IPS-NIHi11 (cell line): ENCODE measurements at places on chromosomes 6 and 20.

DNA sequence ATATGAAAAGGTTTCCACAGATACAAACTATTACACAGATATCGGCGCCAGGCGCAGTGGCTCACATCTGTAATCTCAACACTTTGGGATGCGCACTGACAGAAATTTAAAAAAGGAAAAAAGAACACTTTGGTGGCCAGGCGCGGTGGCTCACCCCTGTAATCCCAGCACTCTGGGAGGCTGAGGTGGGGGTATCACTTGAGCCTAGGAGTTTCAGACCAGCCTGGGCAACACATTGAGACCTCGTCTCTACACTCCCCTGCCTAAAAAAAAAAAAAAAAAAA lies 41.6 kb downstream of the NUDT3 start:
- no peak for DNase-seq

DNA sequence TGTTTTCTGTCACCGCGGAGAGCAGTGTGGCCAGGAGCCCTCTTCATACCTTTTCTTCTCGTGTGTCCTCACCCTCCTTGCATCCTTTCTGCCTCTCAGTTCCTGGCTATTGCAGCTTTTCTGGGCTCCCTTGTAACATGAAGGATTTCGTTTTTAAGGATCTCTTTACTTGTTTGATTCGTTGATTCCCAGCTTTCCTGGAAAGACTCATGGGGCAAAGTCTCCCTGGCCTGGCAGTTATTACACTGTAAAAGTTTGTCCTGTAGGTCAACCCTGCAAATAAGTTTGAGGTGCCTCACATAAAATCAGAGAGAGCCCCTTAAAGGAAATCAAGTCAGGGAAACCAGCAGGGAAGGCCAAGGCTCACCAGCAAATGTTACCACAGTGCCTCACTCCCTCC lies 70.1 kb downstream of the ISM1 start:
- DNase-seq: no peak

GRCh38 chr20:42923348-42923918 lies 266.3 kb downstream of the PTPRT start:
- DNase-seq: no peak

- no peak for DNase-seq
Observed at GRCh38 chr6:169316651-169317050, 63.0 kb upstream of the THBS2 start.

DNA sequence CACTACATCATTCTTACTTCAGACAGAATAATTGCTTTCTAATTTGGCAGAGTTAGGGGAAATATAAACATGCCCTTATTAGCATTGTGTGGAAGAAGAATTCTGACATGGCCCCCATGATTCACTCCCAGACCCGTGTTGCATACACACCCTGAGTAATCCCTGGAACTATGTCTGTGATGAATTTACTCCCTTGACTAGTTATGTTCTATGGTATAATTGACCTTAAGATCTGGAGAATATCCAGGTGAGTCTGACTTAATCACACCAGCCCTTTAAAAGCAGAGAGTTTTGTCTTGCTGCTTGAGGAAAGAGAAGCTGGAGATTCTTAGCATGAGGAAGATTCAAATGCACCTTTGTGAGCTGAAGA lies 262.9 kb downstream of the SOX4 start:
- DNase-seq: no peak

- DNase-seq: no peak
Observed at GRCh38 chr6:109104512-109104911, 9.2 kb downstream of the CEP57L1 start.

GRCh38 chr20:14583413-14583812 lies 246.0 kb upstream of the FLRT3 start:
- DNase-seq: no peak

DNA sequence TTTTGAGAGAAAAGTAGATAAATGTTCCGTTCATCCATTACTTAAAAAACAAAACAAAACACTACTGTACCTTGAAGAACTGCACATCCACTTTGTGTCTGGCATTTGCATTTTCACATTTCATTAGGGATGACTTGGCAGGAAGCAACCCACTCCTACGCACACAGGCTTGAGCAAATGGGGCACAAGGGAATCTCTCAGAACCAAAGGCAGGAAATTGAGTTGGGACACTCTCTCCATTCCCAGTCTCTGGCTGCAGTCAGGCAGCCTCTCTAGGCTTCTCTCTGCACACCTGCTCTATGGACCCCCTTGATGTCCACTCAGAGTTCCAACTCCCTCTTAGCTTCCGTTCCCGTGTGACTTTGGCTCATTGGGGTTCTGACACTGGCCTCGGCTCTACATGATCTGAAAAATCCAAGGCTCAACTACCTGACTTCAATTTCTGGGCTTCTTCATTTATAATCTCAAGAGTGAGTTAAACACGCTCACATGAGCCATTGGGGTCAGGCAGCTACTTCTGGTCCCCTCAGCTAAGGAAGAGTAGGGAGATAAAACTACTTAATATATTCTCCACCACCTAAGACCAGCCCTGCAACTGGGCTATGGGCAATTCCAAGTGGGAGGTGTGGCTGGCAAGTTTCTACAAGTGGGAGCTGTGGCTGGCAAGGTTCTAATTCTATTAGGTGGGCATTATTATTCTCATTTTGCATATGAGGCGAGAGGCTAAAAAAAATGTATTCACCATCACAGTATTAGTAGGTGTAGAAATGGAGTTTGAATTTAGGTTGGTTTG lies 251.9 kb downstream of the SOD2 start:
- DNase-seq: no peak

- no peak for DNase-seq
Observed at GRCh38 chr6:109323241-109323640, 59.0 kb downstream of the CD164 start.

- DNase-seq: no peak
Observed at GRCh38 chr20:57898332-57898731, 188.5 kb upstream of the PMEPA1 start.

DNA sequence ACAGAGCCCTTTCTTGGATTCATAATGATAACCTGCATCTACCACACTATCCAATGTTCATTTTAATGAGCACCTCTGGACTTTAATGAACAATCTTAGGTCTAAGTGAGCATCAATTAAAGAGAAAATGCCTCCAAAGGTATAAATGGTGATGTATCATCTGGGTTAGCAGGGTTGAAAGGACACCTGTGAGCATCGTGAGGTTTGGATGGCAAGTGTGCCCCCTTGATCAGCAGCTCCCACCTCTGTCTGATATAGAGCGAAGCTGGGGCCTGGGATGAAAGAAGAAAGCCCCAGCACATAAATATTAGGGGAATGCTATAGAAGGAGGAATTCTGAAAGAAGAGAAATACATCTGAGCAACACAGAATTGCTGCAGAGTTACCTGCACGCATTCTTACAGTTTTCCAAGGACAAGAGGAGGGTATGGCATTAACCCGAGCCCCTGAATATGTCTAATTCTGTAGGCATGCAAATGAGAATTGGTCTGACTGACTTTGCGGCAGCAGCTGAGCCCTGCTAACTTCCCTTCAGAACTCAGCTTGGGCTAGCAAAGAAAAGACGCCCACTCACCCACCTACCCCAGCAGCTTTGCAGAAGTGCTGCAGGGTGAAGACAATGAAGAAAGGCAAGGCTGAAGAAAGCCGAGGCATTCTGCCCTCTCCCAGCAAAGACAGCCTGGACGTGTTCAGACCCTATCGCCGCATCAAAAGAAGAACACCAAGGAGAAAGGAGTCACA lies 136.2 kb downstream of the GMPR start:
- peak; percentile 25 for DNase-seq

GRCh38 chr6:41524634-41525011 lies 21.6 kb upstream of the FOXP4 start:
- no peak for DNase-seq

GRCh38 chr20:2752567-2753460 lies 47.6 kb downstream of the CPXM1 start:
- peak; percentile 86 for DNase-seq

- DNase-seq: peak; percentile 28
Observed at GRCh38 chr6:27178860-27179259, 68.6 kb upstream of the PRSS16 start.

GRCh38 chr6:39893286-39893685 lies 41.0 kb downstream of the MOCS1 start:
- DNase-seq: no peak

GRCh38 chr20:58001381-58001780 lies 227.1 kb downstream of the ANKRD60 start:
- DNase-seq: no peak

DNA sequence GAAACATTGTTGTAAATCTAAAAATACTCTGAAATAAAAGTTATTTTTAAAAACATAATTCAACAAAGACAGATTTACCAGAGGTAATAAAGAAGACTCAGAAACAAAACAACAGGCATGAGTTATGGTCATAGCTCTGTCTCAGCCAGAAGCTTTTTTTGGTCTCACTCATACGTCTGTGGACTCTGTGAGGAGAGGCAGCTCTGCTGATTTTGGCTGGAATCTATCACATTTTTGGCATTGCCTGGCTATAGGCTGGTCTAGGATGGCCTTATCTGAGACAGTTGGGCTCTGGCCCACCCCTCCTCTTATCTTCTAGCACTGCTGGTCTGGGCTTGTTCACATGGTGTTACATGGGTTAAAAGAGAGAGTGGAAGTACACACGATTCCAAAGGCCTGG lies 514.0 kb upstream of the BTBD3 start:
- no peak for DNase-seq

GRCh38 chr6:145756170-145756662 lies 20.9 kb upstream of the EPM2A start:
- DNase-seq: no peak

GRCh38 chr6:117194978-117195377 lies 70.4 kb upstream of the VGLL2 start:
- DNase-seq: no peak

DNA sequence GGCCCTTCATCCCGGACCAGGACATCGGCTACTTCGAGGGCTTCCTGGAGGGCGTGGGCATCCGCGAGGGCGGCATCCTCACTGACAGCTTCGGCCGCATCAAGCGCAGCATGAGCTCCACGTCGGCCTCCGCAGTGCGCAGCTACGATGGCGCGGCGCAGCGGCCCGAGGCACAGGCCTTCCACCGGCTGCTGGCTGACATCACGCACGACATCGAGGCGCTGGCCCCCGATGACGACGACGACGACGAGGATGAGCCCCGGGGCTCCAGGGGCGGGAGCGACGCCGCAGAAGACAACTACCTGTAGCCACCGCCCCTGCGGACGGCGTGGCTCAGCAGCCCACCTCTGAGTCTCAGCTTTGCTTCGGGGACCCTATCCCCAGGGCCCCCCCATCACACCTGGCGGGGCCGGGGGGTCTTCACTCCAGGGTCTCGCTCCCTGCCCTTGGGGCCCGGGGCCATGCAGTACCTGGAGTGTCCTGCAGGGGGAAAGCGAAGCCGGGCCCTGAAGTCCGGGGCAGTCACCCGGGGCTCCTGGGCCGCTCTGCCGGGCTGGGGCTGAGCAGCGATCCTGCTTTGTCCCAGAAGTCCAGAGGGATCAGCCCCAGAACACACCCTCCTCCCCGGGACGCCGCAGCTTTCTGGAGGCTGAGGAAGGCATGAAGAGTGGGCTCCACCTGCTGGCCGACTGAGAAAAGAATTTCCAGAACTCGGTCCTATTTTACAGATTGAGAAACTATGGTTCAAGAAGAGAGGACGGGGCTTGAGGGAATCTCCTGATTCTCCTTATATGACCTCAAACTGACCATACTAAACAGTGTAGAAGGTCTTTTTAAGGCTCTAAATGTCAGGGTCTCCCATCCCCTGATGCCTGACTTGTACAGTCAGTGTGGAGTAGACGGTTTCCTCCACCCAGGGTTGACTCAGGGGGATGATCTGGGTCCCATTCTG lies 20.8 kb upstream of the HCK start:
- DNase-seq: peak; percentile 97

DNA sequence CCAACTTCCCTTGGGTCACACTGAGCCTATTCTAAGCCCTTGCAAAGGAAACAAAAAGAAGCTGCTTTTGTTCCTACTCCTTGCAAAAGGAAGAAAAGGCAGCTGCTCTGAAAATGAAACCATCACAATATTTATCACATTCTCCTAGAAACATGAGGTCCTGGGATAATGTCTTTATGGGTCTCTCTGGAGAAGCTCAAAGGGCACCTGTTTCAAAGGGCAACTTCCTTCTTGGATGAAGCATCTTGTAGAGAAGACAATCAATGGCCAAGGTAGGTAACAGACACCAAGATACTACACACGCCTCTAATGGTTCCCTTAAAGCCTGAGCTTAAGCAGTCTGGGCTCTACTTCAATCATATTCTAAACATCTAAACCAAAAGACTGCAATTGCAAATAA lies 10.4 kb downstream of the ELOVL5 start:
- no peak for DNase-seq

DNA sequence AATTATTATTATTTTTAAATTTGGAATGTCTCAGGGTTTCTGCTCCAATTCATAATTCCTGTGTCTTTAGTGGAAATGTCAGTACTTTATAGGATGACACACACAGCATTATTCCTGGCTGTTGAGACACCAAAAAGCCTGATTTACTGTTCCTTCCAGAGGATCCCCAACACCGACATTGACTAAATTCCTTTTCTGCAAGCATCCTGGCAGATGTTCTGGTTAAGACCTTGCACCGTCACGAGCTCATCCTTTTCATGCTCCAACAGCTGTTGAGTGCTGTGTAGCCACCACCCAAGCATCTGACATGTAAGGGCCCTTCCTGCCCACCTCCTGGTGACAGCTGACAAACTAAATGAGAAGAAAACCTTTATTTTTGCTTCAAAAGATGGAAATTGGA lies 284.3 kb upstream of the SULF2 start:
- DNase-seq: no peak

DNA sequence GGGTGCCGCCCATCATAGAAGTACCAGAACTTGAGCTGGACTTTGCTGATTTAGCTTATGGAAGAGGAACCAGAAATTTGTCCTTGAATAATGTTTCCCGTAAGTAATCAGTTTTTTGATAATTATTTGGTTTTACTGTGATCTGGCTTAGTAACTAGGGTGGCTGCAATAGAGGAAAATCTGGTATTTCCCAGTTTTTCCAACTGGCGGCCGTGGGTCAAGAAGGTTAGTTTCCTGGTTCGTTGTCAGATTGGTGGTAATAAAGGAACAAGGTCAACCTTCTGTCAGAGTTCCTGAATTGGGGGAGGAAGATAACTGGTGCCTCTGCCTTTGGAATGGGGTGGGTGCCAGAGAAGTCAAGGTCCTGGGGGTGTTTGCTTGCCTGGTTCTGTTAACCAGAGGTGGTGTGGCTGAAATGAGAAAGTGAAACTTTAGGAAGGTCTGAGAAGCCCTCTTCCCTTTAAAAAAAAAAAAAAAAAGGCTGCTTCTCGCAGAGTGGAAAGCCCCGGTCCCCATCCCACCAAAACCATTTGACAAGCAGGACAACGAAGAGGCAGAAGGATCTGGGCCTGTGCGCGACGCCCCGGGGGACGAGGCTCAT lies at the start of gene CALHM6:
Gene CALHM6 (plus strand): TSS at position 45 of the 601 bp plus-strand sequence. CDS start 555 bp downstream, at position 600.
- no peak for DNase-seq

DNA sequence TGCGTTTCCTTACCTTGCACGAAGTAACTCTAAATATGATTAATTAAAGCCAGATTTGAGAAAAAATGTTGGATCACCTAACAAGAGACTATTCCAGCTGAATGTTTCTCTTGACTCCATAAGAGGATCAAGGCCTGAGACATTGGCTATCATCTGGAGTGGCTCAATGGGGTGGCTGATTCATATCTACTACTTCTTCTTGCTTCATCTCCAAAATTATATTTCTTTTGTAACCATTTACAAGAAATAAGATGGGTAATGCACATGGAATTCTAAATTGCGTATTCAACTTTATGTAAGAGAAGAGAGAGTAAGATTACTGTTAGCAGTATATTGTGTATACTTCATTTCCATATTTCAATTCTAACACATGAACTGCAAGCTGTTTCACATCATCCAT lies 819.0 kb upstream of the EYS start:
- DNase-seq: no peak
